Hematopoietic multipotent progenitor cell (in vitro differentiated cells): ENCODE measurements at places on chromosomes 16 and 17. TPM values are rescaled to one million over a fixed set of nuclear protein-coding genes. Genes with fewer than 3 reads are reported as not detected.

The MATCAP1 gene
- total RNA-seq = 12.9 TPM

The GNGT2 gene
- total RNA-seq = 0.27 TPM

The PIPOX gene
- 9.7 TPM for total RNA-seq

The CTRB2 gene
- not detected for total RNA-seq

The PRR15L gene
- not detected for total RNA-seq

GRCh38 chr17:59167571-59168001 lies 12.0 kb downstream of the PRR11 start:
- peak; percentile 55 for DNase-seq

DNA sequence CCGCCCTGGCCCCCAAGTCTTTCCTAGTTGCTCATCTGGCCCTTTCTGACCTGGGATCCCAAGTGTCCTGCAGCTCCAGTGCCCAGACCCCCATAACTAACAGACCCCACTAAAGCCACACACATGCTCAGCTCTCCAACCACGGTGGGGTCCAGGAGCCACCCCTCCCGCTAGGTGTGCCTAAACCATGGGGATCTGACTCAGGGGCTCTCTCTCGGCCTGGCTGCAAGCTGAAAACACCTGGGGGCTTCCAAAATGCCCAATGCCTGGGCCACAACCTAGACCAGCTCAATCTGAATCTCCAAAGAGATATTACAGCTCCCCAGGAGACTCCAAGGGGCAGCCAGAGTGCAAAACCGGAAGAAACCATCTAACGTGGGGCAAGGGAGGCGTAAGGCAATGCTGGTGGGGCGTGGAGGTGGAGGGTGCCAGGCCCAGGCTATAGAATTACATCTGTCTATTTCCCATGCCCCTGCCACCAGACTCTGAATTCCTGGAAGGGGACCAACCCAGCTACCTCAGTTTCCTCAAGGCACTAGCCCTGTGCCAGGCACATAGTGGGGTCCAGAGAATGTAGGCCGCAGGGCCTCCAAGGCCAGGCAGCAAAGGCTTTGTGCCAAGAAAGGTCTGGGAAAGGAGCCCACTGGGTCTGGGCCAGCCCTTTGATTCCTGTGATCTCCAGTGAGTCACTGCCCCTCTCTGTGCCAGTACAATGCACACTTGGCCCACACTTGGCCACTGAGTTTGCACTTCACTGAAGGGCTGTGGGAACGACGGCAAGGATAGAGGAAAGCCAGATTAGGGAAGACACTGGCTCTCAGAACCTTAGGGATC lies 3.3 kb downstream of the CD2BP2 start:
- DNase-seq = no peak

DNA sequence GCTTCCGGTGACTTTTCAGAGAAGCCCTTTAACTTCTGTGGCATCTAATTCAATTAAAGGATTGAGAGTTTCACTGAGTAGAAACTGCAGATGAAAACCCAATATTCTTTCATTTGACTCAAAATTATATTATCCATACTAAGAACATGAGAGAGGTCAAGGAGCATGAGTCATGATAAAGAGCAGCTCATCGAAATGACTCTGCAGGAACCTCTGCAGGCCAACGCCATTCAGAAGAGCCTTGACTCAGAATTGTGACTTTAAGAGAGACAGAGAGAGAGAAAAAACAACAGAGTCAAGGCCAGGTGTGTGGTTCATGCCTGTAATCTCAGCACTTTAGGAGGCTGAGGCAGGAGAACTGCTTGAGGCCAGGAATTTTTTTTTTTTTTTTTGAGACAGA lies 417.2 kb upstream of the XYLT1 start:
- no peak for DNase-seq

- peak; percentile 88 for DNase-seq
These were observed 380.4 kb upstream of the CCL2 start for GRCh38 chr17:33874617-33875060.

- DNase-seq = no peak
These were observed 11.0 kb downstream of the SGCA start for GRCh38 chr17:50176559-50177357.

DNA sequence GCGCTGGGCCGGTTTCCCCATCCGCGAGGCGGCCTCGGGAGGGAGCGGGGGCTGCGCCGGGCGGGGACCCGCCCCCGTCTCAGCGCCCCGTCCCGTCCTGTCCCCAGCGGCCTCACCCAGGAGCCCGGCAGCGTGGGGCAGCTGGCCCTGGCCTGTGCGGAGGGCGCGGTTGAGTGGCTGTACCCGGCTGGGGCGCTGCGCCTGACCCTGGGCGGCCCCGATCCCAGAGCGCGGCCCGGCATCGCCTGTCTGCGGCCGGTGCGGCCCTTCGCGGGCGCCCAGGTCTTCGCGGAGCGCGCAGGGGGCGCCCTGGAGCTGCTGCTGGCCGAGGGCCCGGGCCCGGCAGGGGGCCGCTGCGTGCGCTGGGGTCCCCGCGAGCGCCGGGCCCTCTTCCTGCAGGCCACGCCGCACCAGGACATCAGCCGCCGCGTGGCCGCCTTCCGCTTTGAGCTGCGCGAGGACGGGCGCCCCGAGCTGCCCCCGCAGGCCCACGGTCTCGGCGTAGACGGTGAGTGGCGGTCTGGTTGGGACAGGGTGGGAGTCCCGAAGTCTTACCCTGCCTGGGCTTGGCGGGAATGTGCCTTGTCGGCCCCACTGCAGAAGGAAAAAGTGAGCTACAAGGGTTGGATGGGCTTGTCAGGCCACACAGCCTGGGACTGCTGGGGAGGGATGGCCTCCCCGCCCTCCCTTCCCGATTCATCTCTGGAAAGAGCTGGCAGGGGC lies 720 bp downstream of the METRN start:
- DNase-seq = no peak

GRCh38 chr17:79691931-79692330 lies 38.8 kb upstream of the ENPP7 start:
- no peak for DNase-seq

DNA sequence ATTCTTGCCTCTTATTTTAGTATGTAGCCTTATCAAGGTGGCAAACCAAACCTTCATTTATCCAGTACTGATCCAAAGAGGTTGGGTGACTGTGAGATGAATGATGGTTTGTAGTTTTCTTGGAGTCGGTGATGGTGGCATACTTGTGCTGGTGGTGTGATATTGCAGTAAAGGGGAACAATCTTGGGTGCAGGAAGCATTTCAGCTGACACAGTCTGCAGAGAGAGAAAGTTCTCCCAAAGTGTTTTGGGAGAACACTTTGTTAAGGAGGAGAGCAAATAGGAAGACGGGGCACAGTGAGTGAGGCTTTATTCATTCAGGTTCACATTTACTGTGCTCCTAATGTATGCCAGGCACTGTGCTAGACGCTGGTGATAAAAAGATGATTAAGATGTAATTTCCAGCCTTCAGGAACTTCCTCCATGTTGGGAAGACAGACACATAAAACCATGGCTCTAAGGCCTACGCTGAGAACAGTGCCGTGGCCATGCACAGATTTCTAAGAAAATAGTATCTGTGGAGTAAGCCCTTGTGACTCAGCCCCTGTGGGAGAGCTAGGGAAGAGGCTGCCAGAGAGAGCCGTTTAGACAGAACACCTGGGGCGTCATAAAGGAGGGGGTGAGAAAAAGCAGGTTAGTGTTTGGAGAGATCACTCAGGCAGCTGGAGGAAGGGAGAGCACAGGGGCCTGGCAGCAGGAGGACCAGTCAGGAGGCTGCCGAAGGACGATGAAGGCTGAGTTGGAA lies 13.8 kb downstream of the HEATR3 start:
- no peak for DNase-seq

GRCh38 chr16:51067352-51067751 lies 83.7 kb downstream of the SALL1 start:
- no peak for DNase-seq

DNA sequence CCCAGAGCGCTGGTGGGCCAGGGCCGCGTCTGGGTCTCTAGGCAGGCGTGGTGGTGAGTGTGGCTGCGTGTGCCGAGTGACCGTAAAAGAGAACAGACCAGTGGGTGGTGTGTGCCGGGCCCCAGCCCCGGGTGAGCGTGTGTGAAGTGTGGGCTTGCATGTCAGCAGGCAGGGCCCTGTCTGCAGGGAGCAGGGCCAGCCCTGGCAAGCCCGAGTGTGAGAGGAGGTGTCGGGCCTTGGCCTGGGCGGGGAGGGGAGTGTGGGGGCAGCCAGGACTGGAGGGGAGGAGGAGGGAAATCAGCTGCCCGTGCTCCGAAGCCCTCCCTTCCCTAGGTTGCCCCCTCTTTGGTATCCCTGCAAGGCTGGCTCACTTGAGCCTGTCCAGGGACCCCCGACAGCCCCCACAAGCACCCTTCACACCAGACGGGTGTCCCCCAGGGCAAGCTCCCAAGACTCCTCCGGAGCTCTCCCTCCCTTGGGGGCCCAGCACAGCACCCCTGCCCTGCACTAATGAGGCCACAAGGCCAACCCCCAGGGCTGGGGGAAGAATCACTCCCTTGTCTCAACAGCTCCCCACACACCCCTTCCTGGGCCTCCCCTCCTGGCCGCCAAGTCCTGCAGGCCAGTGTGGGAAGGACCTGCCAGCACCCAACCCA lies 1.9 kb downstream of the USH1G start:
- no peak for DNase-seq

GRCh38 chr17:6456914-6457687 lies 12.8 kb downstream of the PIMREG start:
- DNase-seq = no peak

- no peak for DNase-seq
These were observed 29.9 kb downstream of the PIK3R6 start for GRCh38 chr17:8837563-8838075.

DNA sequence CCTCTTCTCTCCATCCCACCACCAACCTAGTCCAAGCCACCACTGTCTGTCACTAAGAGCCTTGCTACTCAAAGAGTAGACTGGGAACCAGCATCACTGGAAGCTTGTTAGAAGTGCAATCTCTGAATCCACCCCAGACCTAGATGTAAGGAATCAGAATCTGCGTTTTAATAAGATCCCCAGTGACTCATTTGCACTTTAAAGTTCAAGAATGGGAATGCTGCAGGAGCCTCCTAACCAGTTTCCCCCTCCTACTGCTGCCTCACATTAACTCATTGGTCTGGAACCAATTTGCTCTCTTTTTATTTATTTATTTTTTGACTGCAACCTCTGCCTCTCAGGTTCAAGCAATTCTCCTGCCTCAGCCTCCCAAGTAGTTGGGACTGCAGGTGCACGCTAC lies 19.8 kb upstream of the LYRM9 start:
- DNase-seq = no peak

DNA sequence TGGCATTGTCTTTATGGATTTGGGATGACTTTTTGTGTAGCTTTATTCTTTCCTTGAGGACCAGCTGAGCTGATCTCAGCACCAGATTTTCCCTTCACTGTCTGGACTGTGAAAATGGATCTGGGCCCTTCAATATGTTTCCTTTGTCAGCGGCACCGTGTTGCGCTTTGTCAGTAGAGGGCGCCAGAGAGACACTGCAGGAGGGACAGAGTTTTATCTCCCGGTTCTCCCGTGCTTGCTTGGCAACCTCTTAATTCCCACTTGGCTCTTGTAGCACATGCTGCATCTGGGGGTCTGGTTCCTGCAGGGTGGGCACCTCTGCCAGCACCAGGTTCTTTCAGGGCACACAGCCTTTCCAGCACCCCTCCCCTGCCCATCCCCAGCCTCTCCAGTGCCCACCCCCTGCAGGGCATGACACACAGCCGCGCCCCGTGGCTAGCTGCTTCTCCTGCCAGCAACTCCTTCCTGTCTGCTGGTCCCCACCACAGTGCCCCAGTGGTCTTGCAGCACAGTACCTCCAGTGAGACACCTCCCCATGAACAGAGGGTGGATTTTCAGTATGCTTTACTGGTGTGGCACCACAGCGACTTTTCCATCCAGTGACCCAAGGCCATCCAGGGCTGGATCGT lies 19.6 kb downstream of the OR1D5 start:
- no peak for DNase-seq

GRCh38 chr17:40068129-40068581 lies 5.4 kb downstream of the THRA start:
- no peak for DNase-seq
